ENCODE measurements at places on chromosomes 16 and 17.

DNA sequence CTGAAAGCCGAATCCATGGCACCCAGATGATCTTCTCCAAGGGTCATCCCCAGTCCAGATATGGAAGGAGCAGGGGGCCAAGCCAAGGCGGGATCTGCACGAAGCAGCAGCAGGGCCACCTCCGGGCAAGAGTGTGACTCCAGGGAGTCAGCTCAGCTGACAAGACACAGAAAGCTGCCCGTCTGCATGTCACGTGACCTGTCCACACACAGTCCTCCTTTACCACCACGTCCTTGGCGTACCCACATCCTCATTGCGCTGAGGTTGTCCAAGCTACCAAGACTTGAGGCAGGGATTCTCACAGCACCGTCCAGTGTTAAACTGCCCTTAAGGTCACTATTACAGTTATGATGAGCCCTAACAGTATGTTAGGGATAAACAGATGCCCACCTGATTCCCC lies 11.3 kb upstream of the CYTH1 start:
- no peak for DNase-seq

- no peak for DNase-seq
Observed at GRCh38 chr17:37820313-37820994, 75.6 kb upstream of the HNF1B start.

DNA sequence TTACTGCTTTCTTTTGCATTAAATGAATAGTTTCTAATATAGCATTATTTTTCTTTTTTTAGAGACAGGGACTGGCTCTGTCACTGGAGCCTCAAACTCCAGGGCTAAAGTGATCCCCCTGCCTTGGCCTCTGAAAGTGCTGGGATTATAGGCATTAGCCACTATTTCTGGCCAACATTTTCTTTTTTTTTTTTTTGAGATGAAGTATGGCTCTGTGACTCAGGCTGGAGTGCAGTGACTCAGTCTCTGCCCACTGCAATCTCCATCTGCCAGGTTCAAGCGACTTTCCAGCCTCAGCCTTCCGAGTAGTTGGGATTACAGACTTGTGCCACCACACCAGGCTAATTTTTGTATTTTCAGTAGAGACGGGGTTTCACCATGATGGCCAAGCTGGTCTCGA lies 2.0 kb upstream of the DUXB start:
- no peak for DNase-seq

DNA sequence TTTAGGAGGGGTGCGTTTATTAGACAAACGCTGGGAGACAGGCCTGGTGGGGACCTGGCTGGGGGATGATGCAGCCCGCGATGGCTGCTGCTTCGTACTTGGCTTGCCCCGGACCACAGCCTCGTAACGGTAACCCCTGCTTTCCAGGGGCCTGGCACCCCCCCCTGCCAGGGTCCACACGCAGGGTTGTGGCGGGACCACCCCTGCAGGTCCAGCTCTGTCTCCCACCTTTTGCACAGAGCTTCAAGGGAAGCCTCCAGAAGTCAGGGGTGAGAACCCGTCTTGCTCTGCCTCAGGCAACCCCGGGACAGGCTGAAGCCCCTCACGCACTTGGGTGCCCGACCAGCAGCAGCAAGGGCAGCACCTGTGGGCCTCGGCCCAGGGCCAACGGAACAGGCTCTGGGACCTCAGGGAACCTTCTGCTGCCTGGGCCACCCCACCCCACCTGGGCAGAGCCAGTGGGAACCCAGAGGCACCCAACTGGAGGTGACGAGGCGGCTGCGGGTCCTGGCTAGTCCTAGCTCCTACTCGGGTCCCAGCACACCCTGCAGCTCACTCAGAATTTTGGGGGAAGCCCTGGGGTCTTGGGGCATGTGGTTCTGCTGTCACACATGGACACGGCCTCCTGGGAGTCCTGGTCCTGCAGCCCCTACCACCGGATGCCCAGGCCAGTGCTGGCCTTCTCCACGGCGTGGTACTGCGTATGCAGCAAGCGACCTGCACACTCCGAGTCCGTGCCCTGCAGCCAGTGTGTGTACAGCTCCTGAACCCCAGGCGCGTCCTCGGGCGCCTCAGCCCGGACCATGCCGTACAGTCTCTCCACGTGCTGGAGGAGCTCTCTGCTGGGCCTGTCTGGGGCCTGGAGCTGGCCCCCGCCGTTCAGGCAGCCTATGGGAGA lies 3.1 kb downstream of the HAGHL start:
- no peak for DNase-seq

DNA sequence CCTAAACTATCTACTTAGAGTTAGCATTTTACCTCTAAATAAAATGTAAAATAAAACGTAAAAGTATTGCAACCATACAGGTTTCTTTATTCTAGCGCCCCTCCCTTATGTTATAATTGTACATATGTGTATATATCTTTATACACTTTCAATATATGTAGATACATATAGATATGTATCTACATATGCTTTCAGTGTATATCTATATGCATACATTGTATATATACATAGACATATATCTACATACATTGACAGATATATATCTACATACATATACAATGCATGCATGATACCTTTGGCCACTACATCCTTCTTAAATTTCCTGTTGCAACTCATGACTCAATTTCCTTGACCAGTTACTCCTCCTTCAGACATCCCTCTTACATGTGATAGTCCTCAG lies 16.7 kb downstream of the BPTF start:
- no peak for DNase-seq

DNA sequence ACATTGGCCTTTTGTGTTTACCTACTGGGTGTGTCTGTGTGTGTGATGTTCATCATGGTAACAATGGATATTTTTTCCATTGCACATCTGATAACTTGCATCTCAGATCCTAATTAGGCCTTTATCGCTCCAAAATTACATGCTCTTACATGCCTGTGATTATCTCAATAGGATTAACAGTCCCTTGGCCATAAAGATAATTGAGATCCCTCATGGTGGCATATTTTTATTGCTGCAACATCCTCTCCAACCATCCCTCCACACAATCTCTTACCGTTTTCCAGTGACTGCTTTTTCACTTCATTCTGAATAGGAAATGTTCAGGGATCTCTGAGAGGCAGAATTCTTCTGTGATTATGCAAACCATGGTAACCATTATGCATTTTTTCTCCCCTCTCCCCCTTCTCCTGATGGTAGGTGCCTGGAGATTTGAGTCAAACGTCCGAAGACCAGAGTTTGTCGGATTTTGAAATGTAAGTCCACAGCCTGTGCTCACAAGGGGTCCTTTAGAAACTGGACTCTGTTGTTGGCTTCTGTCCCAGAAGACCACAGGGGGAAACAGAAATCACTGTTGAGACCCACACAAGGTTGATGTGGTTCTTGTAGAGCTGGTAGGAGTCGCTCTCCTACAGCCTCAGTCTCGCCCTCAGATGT lies 405.5 kb downstream of the CPPED1 start:
- no peak for DNase-seq

GRCh38 chr17:42548993-42549755 lies 3.5 kb upstream of the HSD17B1 start:
- DNase-seq: no peak

DNA sequence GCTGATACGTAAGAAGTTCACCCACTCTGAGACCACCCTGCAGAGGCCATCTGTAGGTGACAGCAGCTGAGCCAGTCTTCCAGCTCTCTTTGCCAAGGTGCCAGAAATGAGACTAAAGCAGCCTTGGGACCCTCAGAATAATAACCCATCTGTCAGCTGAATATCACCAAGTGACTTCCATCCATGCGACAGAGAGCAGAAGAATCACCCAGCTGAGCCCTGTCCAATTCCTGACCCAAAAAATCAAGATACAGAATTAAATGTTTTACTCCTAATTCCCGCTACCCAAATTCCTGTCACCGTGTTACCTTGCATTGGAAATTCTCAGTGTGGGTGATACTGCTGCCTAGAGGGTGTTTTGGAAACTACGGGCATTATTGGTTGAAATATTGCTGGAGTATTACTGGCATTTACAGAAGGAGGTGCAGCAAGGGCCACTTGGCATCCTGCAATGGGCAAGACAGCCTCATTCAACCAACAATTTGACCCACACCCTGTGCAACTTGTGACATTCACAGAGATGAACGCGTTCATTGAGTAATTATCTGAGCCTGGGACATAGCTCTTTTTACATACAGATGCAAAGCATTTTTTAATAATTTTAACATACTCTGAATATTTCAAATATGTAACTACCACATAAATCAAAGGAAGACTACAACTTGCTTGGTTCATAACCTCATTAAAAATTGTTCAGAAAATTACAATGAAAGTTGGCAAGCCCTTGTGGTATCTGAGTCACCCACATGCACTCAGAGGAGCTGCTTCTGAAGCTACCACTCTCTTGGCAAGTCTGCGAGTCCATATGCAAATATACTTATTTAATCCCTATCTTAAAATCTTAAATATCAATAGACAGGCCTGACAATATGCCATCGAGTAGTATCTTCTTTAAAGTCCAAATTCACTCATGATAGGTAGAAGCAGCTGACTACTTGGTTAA lies 126.6 kb downstream of the C16orf95 start:
- no peak for DNase-seq

Data from ureter (tissue), 1 donor.